ENCODE measurements at places on chromosomes 1 and 21.

GRCh38 chr1:225581186-225581585, 71.7 kb downstream of the ENAH start:
- DNase-seq, result no peak

DNA sequence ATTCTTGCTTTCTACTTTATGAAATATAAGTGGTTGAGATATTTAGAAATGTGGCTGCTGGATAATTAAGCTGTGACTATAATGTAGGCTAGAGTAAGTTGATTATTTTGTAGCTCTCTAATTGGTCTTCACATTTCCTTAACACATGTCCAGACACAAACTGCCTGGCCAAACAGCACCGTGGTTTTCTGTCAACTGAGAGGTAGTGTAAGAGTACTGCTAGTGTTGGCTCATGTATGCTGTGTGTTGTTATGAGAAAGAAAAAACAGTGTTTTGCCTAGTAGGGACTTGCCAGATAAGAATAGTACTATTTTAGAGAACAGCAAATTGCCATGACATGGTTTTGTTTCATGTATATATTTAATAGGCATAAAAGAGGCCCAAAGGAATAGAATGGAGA, 37.1 kb downstream of the TMED5 start:
- no peak for DNase-seq

DNA sequence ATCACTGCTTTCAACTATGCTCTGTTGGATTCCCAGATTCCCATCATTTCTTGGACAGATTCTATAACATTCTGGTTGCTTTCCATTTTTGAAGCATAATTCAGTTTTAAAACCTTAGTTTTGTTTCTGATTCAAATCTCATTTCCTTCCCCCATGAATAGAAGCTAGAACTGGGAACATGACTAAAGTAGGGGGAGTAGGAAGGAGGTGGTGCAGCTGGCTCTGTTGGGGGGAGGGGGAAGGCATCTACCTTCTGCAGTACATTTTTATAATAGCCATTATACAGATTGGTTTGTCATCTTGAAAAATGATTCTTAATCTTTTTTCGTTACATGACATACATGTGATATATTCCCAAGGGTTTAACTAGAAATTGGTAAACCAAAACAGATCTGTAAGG, 48.1 kb downstream of the SMG7 start:
- no peak for DNase-seq

DNA sequence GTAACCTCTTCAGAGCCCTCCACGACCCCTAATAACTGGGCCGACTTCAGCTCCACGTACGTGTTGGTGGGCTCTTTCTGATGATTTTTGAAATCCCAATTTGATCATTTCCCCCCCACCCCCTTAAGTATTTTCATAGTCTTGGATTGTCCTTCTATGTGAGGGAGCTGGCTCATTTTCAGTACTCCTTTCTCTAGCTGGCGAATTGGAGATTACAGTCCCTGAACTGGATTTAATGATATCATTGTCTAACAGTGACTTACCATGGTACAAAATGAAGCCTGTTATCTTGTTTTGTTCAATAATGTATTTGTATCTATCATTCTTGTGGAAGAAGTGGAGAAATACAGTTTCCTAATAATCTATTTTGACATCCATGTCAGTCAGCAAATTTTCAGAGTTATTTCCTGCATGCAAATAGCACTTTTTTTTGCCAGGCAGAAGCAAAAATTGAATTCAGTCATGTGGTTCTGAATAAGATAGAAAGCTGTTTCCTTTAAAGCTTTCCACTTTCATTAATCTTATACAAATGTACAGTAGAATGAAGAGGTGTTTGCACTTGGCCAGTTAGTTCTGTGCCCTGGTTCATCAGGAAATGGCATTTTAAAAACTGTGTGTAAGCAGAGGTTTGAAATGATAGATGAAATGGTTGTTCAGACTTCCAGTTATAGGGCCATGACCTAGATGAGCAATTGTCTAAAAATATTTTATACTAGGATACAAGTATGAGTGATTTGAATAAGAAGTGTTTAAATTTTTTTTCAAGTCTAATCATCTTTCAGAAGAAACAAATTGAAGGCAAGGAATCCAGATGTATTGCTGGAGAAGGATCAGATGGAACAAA, 104.2 kb downstream of the ATP5PO start:
- no peak for DNase-seq

GRCh38 chr1:213914392-213914791, 73.4 kb upstream of the PROX1 start:
- no peak for DNase-seq

GRCh38 chr21:29092102-29092959, 18.9 kb upstream of the CCT8 start:
- peak; percentile 55 for DNase-seq

DNA sequence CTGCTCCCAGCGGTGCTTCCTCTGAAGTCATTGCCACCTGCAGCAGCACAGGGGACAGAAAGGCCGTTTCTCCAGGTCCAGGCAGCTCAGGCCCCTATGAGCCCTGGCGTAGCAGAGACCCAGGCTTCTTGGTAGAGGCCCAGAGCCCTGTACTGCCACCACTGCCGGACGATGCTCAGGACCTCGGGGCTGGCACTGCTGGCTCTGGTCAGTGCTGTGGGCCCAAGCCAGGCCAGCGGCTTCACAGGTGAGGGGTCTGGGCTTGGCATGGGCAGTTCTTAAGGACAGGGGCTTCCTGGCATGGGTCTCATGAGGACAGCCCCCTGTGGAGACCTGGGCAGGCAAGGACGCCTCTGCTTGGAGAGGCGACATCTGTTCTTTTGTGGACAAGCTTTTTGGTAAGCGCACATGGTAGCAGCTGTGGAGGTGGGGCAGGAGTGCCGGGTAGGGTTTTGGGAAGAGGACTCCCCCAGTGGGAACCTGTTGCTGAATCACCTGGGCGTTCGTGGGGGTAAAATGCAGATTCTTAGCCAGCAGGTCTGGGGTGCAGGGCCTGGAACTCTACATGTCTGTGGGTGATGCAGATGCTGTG, at the start of gene UMODL1:
UMODL1 (plus strand) TSS at position 172 of the 592 bp plus-strand sequence; CDS start at position 172, 0 bp downstream.
- no peak for DNase-seq

DNA sequence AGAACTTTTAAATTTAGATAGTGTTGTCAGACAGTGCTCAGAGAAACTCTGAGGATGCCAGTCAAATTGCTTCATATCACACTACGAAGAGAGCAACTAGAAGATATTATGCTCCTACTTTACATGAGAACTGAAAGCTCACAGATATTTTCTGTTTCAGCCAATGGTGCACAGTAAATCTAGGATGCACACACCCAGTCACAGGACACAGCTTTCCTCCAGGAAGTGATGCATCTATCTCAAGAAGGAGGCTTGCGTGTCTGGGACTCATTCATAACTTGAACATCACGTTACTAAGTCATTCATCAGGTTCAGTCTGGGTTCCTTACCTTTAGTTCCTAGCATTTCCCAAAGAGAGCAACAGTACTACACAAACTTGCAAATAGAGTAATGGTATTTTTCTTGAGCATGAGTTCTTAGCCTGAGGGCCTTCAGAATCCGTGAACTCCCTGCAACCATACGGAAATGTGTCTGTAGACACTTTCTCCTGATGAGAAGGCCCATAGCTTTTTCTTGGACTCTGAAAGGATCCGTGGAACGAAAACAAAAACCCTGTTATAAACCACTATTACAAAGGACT, 12.2 kb downstream of the ZNF697 start:
- no peak for DNase-seq

DNA sequence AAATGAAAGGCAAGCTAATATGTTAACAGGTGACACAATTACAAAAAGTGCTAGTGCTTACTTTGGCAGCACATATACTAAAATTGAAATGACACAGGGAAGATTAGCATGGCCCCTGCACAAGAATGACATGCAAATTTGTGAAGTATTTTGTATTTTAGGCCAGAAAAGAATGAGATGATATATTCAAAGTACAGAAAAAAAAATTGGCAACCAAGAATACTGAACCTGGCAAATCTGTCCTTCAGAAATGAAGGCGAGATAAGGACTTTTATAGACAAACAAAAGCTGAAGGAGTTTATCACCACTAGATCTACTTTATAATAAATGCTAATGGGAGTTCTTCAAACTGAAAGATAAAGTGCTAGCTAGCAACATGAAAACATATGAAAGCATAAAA, 350.0 kb upstream of the POU3F1 start:
- DNase-seq, result no peak

DNA sequence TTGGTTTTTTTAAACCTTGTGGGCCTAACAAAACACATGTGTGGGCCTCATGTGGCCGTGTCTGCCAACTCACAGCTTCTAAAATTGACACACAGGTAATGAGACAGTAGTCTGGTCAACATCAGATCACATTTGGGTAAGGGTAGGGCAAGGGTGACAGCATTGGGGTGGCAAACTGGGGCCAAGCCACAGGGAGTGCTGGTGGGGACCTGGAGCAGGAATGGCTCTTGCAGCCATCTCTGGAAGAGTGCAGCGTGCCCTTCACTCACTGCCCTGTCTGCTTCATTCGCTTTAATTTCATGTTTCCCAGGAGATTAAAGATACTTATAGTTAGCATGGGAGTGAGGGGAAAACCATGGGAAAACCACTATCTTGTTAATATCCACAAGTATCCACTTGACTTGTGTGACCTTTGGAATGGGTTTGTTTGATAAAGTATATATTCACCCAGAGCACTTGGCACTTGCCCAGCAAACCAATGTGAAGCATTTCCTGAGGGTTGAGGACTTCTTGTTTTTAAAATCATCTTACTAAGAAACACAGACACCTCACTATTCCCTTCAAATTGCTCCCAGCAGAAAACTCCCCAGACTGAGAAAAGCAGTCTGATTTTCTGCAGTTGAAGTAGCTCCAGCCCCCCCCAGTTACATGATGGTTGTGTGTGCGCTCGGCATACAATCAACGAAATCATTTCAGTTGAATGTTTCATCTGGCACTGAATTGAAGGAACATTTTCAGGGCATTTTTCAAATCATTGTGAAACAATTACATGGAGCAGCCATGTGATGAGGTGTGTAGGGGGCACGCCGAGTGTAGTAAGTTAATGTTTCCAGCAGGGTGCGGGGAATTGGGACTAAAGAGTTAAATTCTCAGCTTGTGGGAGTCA, 175.7 kb downstream of the VPS13D start:
- peak; percentile 58 for DNase-seq

DNA sequence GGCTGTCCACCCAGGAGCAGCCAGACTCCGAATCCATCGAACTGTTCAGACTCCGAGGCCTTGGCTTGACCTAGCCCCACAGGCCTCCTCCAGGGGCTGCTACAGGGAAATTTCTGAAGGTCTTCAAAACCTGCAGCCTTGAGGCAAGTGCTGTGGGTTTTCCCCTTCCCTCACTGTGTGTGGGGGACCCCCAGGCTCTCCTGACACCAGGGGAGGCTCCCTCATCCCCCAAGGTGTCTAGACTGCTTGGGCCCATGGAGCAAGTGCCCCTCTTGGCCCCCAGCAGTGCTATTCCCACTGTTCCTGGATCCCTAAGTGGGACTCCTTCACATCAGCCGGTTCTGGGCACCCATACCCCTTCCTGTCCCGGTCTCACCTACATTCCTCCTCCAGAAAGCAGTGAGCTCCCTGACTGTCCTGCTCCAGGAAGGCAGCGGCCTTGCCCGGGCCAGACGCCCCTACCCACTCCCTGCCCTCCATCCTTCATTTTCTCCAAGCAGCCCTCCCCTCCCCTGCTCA, 814 bp downstream of the PAQR7 start:
- DNase-seq, result no peak

GRCh38 chr1:104294259-104294658, 544.6 kb downstream of the AMY1C start:
- no peak for DNase-seq
